ENCODE measurements at places on chromosomes 3 and 15.

DNA sequence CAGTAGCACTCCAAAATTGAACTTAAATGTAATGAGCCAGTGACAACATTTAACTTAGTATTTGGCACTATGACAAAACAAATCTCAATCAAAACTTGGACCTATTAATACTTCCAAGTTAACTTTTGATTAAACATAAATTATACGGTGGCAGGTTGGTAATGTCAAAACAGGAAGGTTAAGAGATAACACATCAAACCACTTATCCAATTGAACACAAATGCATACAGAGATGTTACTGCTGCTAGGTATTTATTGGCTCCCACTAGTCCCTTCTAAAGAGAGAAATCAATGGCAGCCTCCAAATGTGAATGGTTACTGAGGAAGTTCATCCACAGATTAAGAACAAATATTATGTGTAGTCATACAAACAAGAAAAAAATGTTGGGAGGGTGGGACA is 1.8 kb downstream of the GSK3B start:
- peak overlapping the region; percentile 76 for H3K4me3 ChIP-seq
- no peaks in the 10 kb centered on the region for H3K36me3 ChIP-seq
- peaks cover 64% of the 10 kb centered on the region for H3K4me1 ChIP-seq
- no peak for DNase-seq
- H3K27me3 ChIP-seq, result no peaks in the 10 kb centered on the region

- H3K27ac ChIP-seq, result no peak overlapping the region
- no peaks in the 10 kb centered on the region for H3K4me1 ChIP-seq
- no peaks in the 10 kb centered on the region for H3K27me3 ChIP-seq
- no peaks in the 10 kb centered on the region for H3K36me3 ChIP-seq
- DNase-seq, result no peak
Measured at GRCh38 chr3:62103531-62103930, 269.8 kb downstream of the FEZF2 start.

- H3K4me1 ChIP-seq, result peaks cover 49% of the 10 kb centered on the region
- H3K4me3 ChIP-seq, result peak within 1 kb of the TSS; percentile 97
- H3K27me3 ChIP-seq, result no peaks in the 10 kb centered on the region
- peak within 1 kb of the TSS; percentile 97 for H3K27ac ChIP-seq
- peak; percentile 40 for DNase-seq
Measured at GRCh38 chr3:5122030-5122740, at the start of gene ARL8B. ARL8B (plus strand) TSS chr3:5122292; CDS start chr3:5122466, 174 bp downstream.

DNA sequence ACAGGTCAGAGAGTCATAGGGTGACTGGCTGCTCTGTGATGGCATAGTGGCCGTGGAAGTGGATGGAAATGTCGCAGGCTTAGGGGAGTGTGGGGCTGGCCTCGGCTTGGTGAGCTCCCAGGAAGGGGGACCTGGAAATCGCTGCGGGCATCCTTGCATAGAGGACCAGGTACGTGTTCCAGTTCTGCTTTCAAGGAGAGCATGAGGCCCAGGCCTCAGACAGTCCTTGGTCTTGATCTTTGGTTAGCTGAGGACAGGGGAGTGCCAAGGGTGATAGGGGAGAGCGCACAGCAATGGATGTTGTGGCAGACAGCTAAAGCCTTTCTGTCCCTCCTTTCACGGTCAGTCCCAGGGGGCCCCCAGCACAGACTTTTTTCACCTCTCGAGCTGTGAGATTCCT is 110.5 kb downstream of the SNRPN start:
- H3K27ac ChIP-seq, result no peak overlapping the region
- H3K4me1 ChIP-seq, result no peaks in the 10 kb centered on the region
- peaks cover 20% of the 10 kb centered on the region for H3K36me3 ChIP-seq
- no peaks in the 10 kb centered on the region for H3K27me3 ChIP-seq
- DNase-seq, result no peak
- peak overlapping the region; percentile 18 for H3K4me3 ChIP-seq

DNA sequence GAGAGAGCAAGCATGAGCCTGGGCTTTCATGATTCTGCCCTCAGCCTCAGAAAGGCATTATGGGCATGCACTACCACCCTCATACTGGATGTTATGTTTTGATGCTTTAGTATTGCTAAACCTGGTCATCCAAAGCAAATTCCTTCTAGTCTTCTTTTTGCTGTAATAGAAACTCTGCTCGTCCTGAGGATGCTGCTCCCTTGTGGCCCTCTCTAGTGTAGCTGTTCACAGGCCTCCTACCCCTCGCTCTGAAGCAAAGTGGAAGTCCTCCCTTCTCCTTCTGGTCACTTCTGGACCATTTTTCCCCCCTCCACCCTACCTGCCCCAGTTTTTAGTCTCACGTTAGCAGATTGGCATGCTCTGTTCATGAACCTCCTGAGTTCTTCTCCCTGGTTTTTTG is 22.9 kb upstream of the CCNL1 start:
- no peaks in the 10 kb centered on the region for H3K4me1 ChIP-seq
- H3K27ac ChIP-seq, result no peak overlapping the region
- no peaks in the 10 kb centered on the region for H3K27me3 ChIP-seq
- no peak for DNase-seq
